RWPE2 (cell line): ENCODE measurements at places on chromosomes 5 and 9.

DNA sequence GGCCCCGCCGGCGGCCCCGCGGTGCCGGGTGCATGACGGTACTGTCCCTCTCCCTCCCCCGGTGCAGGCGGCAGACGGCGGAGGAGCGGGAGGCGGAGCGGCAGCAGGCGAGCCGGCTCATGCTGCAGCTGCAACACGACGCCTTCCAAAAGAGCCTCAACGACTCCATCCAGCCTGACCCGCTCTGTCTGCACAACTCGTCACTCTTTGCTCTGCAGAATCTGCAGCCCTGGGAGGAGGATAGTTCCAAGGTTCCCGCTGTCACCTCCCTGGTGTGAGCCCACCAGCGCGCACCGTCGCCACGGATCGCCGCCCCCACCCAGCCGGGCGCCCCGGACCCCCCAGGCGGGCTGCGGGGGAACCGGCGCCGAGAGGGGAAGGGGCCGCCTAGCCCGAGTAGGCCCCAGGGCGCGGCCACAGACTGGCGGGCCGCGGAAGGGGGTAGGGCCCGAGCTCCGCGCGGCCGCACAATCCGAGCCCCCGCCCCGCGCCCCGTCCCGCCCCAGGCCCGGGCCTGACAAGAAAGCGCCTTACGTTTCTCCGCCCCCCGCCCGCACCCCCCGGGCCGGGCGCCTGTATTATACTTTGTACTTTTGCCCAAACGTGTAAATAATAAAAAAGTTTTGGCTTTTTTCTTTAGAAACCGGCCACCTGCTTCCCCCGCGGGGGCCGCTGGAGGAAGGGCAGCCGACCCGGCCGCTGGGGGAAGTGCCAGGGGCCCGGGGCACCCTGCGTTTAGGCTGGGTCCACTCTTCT is 2.5 kb downstream of the TLX3 start:
- DNase-seq, result peak; percentile 64

DNA sequence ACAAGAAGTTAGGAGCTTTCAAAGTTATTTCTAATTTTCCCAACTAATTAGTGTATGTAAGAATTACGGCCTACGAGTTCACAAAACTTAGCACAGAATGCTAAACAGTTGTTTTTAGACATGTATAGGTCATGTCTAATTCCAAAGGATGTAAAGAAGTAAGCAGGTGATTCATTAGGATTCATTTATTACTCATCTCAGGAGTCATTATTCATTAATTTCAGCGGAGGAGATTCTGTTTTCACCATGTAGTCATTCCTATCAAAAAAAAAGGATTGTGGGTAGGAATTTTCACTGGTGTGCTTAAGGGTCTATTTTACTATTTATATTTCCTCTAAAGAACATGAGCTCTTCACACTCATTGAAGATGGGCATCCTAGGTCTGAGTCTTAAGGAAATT is 532.2 kb downstream of the ACTL7B start:
- no peak for DNase-seq

GRCh38 chr5:89350684-89351083 is 467.7 kb upstream of the MEF2C start:
- no peak for DNase-seq

- DNase-seq, result no peak
Measured at GRCh38 chr9:129040113-129040643, 3.8 kb downstream of the MIGA2 start.

DNA sequence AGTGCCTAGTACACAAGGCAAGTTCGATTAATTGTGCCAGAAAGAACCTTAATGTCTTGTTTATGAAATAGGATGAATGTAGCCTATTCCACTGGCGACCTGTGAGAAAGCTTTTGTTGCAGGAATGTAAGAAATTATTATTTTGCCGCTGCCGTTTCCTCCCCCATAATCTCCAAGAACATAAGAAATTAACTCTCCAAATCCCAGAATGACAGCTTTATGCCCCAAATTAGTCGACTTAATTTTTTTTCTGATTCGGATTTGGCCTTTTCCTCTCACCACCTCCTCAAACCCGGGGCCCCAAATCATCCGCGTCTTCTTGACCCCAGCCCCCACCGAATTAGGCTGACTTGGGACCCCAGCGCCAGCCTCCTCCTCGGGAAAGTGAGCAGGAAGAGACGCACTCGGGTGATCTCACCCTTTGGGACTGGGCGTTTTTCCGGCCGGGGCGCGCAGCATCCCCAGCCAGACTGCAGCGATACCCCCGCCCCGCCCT is 682 bp upstream of the SPTAN1 start:
- no peak for DNase-seq
